A549 treated with ZK216348 at 1 μM for 4 hours (cell line): ENCODE measurements at places on chromosomes 2 and 18. TPM values are rescaled to one million over a fixed set of nuclear protein-coding genes. Genes with fewer than 3 reads are reported as not detected.

ADAM17 gene
- 21.6 to 37.3 TPM (median 29.0 TPM) in 5 replicates for total RNA-seq

TCF7L1 gene
- total RNA-seq: 6.4 to 11.3 TPM (median 9.9 TPM) in 5 replicates

CAPN14 gene
- 0.06 to 0.07 TPM in 2 of 5 replicates, not detected in the others for total RNA-seq

LIMS4 gene
- total RNA-seq: 0.33 to 1.4 TPM (median 0.62 TPM) in 5 replicates

CD8B2 gene
- not detected in 5 replicates for total RNA-seq

LONRF2 gene
- total RNA-seq: 2.0 to 3.7 TPM (median 3.0 TPM) in 5 replicates

RBMS1 gene
- total RNA-seq: 44.4 to 69.3 TPM (median 68.4 TPM) in 5 replicates

INO80B gene
- total RNA-seq: 48.5 to 61.5 TPM (median 59.0 TPM) in 5 replicates

ZNF638 gene
- 62.6 to 80.2 TPM (median 66.9 TPM) in 5 replicates for total RNA-seq

ABCG5 gene
- total RNA-seq: not detected in 5 replicates

ST6GAL2 gene
- total RNA-seq: 11.4 to 21.9 TPM (median 19.2 TPM) in 5 replicates

IMP4 gene
- total RNA-seq: 113 to 171 TPM (median 156 TPM) in 5 replicates

C2orf72 gene
- total RNA-seq: 5.3 to 8.1 TPM (median 6.5 TPM) in 5 replicates

TUBA3E gene
- total RNA-seq: 0.62 to 0.97 TPM (median 0.78 TPM) in 5 replicates

ARHGEF33 gene
- total RNA-seq: 0.02 to 0.04 TPM in 2 of 5 replicates, not detected in the others

GAREM1 gene
- total RNA-seq: 3.7 to 5.8 TPM (median 4.4 TPM) in 5 replicates

SRD5A2 gene
- total RNA-seq: 0.04 to 0.06 TPM (median 0.06 TPM) in 3 of 5 replicates, not detected in the others
